Upper lobe of left lung (tissue), 6 donors: ENCODE measurements at places on chromosomes 2 and 18. TPM values are rescaled to one million over a fixed set of nuclear protein-coding genes. Genes with fewer than 3 reads are reported as not detected.
A peak's percentile ranks its signal among the peaks of the same experiment; 100 is the strongest.

Gene BOLL
- total RNA-seq: not detected

Gene MYO3B
- 0.20 TPM for total RNA-seq

Gene PLCD4
- total RNA-seq: 0.30 TPM

Gene NCKAP5
- total RNA-seq: 23.5 TPM

GRCh38 chr18:63199743-63200241, 119.8 kb downstream of the BCL2 start:
- no peak for DNase-seq
- H3K36me3 ChIP-seq: no peaks in the 10 kb centered on the region
- H3K27me3 ChIP-seq: no peaks in the 10 kb centered on the region
- peak overlapping the region; percentile 21 for H3K4me3 ChIP-seq
- no peak overlapping the region for H3K27ac ChIP-seq

DNA sequence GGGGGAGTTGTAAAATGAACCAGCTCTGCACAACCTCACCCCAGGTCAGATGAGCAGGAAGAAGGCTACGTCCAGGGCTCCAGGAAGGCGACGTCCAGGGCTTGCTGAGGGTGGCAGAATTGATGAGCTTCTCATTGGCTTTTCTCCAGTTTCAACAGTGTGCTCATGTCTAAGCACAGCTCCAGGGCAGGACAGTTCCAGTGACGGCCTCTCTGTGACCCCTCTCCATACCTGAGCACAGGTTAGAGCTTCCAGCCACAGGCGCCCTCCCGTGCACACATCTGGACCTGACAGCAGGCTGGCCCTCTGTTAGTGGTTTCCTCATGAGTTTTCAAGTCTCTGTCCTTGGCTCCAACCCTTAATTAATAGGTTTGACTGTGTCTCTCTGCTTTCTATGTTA, 327.6 kb downstream of the ZNF516 start:
- no peak overlapping the region for H3K27ac ChIP-seq
- H3K4me1 ChIP-seq: peaks cover 8% of the 10 kb centered on the region
- no peak overlapping the region for H3K4me3 ChIP-seq
- no peaks in the 10 kb centered on the region for H3K36me3 ChIP-seq
- no peak for DNase-seq
- no peaks in the 10 kb centered on the region for H3K27me3 ChIP-seq

- H3K36me3 ChIP-seq: no peaks in the 10 kb centered on the region
- H3K27ac ChIP-seq: no peak overlapping the region
- H3K27me3 ChIP-seq: no peaks in the 10 kb centered on the region
Measured at GRCh38 chr2:42978887-42979415, 186.6 kb upstream of the HAAO start.

- H3K27me3 ChIP-seq: no peaks in the 10 kb centered on the region
- peak overlapping the region; percentile 50 for H3K4me3 ChIP-seq
- H3K27ac ChIP-seq: no peak overlapping the region
- H3K36me3 ChIP-seq: no peaks in the 10 kb centered on the region
- peaks cover 19% of the 10 kb centered on the region for H3K4me1 ChIP-seq
Measured at GRCh38 chr2:74414881-74415761, 6.3 kb downstream of the C2orf81 start.

- no peak overlapping the region for H3K27ac ChIP-seq
- H3K27me3 ChIP-seq: no peaks in the 10 kb centered on the region
- no peak overlapping the region for H3K4me3 ChIP-seq
- H3K36me3 ChIP-seq: no peaks in the 10 kb centered on the region
Measured at GRCh38 chr2:104481341-104481740, 372.6 kb upstream of the POU3F3 start.

- H3K27me3 ChIP-seq: no peaks in the 10 kb centered on the region
- no peak for DNase-seq
- H3K27ac ChIP-seq: peak overlapping the region; percentile 50
- peaks cover 93% of the 10 kb centered on the region for H3K4me1 ChIP-seq
Measured at GRCh38 chr2:46320141-46320567, 22.9 kb downstream of the EPAS1 start.

GRCh38 chr2:181152701-181153100, 172.3 kb downstream of the UBE2E3 start:
- H3K36me3 ChIP-seq: no peaks in the 10 kb centered on the region
- H3K4me3 ChIP-seq: no peak overlapping the region
- H3K27me3 ChIP-seq: no peaks in the 10 kb centered on the region
- H3K4me1 ChIP-seq: no peaks in the 10 kb centered on the region
